Activated CD8-positive, alpha-beta memory T cell treated with anti-CD3 and anti-CD28 coated beads for 4 hours (primary cell): ENCODE measurements at places on chromosomes 11 and 22.

GRCh38 chr11:106999196-106999595 is 19.1 kb downstream of the GUCY1A2 start:
- DNase-seq = no peak

DNA sequence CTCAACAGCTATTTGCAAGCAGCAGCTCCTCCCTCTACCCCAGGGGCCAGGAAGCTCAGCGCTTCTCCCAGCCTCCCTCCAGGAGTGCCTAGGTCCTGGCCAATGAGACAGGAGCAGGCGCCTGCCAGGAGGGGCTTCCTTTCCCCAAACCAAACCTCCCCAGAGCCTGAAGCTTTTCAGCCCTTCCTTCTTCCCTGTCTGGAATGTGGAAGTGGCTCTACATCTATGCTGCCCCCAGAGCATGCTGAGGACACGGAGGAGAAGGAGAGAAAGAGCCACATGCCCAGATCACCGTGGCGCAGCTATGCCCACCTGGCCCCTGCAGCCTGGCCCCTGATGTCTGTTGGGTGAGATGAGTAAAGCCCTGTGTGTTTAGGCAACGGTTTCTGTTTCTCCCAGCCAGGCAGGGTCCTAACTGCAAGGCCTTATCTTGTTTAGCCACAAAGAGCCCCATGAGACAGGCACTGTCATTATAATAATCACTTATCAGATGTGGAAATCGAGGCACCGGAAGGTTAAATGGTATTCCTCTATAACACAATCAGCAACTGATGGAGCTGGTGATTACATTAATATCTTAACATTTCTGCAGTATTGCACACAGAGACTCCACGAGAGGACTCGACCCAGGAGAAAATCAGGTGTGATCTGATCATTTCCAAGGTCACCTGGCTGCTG is 315.8 kb downstream of the CTTN start:
- no peak for DNase-seq

DNA sequence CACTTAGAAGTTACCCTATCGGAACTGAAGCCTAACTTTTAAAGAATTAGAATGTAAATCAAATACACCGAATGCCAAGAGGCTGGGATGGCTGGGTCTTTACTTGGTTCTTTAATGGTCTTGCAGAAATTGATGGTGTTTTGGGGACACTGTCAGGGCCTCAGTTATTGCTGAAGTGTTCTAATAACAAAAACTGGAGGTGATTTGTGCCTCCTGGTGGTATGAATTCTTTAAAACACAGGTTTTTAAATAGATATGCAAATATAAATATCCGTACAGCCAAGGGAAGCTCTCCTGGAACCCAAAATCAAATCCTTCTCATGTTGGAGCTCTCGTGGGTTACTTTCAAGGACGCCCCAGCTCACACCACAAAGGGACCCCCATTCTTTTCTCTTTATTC is 19.3 kb upstream of the TMPRSS5 start:
- DNase-seq = no peak

DNA sequence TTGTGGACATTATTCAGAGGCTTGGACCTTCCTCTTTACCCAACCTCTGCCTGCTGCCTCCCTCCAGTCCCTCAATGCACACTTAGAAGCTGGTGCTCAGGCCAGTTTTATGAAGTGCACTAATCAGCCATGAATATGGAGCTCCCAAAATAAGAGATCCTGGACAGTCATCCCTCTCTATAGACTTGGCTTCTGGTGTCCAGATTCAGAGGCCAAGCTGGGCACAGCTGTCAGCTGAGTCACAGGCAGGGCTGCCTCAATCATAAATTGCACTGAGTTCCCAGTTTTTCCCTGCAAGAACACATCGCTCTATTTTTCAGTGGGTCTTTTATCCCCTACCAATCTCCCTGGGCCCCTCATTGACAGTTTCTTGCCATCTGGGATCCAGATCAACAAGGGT is 161.7 kb upstream of the CADM1 start:
- DNase-seq = no peak

GRCh38 chr11:122107566-122107965 is 8.4 kb downstream of the BLID start:
- DNase-seq = no peak

GRCh38 chr11:3845246-3845645 is 4.5 kb upstream of the RHOG start:
- DNase-seq = no peak

DNA sequence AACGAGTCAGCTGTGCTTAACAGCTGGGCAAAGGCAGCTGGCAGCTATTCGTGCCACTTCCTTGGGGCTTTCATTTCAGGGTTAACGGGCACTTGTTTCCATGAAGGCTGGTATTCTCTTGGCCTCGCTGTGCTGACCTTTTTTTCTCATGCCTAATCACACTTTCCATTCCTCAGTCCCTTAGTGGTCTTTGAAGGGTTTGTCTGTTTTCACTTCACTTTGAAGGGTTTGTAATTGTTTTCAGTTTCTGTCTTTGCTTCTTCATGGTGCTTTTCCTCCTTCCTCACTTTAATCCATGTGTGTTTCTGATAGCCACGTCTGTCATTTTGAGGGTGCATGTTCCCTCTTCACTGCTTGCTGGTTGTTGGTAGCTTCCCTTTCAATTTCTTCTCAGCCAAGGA is 24.6 kb downstream of the PPIL2 start:
- no peak for DNase-seq

DNA sequence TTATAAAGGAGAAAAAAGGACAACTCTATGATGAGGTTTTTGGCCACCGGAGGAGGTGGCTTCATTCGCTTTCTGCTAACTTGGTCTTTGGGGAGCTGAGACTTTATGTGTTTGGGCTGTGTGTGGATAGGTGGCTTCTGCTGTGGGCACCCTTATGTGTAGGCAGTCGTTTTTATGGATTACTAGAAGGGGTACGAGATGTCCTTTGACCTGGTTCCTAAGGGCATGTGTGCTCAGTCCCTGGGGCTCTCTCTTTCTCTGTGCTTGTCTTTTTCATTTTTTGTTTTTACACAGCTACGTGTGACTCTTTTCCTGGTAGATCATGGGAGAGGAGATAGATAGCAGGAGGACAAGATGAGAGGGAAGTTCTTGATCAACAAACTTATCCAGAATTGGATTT is 93.4 kb downstream of the TEAD1 start:
- DNase-seq = no peak
